Kidney epithelial cell (primary cell): ENCODE measurements at places on chromosomes 5 and 9.
A peak's percentile ranks its signal among the peaks of the same experiment; 100 is the strongest.

DNA sequence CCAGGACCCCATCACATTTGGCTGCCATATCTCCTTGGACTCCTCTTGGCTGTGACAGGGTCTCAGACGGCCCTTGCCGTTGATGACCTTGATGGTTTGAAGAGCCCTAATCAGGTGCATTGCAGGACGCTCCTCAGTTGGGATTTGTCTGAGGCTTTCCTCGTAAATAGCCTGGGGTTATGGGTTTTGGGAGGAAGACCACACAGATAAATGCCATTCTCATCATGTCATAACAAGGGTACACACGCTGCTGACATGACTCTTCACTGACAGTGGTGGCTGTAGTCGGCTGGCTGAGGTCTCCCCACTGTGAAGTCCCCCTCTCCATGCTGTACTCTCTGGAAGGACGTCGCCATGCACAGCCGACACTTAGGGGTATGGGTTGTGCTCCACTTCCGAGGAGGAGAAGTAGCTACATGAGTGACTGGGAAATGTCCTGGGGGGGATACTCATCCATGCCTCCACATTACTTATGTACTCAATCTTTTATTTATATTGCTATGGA lies 42.9 kb upstream of the SPTLC1 start:
- DNase-seq: no peak

DNA sequence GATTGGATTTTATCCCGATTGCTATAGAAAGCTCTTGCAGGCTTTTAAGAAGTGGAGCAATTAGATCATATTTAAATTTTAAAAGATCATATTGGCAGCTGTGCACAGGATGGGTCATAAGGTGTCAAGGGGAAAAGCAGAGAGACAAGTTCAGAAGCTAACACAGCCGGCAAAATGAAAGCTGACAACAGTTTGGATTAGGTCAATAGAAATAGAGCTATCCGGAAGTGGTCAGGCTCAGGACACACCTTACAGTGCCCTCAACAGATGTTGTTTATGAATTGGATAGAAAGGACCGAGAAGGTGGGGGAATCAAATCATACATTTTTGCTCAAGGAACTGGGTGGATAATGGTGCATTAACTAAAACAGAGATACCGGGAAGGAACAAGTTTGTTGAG lies 46.3 kb upstream of the MARCHF11 start:
- DNase-seq: no peak

DNA sequence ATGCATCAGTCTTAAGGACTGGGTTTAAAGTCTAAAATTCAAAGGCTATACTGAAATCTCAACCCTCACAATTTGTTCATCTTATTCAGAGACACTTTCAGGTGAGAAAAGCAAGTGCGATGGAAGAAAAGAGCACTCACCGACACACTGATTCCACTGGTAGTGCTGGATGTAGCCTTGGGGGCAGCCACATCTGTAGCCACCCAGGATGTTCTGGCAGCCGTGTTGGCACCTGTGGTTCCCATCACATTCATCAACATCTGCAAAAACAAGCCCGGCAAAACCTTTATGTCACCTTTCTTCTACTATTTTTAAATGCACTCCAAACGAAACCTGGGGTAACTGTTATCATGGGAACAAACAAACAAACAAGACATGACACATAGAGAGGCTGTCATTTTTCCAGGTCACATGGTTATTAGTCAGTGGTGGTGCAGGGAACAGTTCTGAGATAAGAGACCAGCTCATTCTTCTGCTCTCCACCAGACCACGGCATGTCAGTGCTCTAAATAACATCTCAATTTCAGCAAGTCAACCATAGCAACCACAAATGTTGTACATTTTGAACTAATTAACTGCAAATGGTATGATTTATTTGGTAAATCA lies 188.4 kb downstream of the SLC12A2 start:
- DNase-seq: peak; percentile 37

- no peak for DNase-seq
Observed at GRCh38 chr5:121967187-121967586, 5.4 kb downstream of the SRFBP1 start.

DNA sequence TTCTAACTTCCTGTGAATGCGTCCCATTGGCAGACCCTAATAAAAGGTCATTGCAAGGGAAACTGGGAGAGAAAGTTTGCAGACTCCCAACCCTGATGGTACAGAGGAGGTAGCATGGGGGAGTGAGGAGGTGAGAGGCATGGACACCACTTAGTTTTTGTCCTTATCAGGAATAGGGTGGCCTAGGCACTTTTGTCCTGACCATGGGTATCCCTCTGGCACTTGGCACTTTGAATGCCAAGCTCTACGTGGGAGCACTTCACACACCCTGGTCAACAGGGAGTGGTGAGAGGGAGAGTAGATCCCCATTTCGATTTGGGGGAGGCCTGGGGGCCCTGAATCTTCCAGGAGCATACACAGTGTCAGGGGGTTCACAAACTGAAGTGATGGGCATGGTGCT lies 75.6 kb upstream of the SH3PXD2B start:
- DNase-seq: no peak

GRCh38 chr5:139134906-139135305 lies 63.3 kb downstream of the SIL1 start:
- no peak for DNase-seq

- no peak for DNase-seq
Observed at GRCh38 chr9:77018969-77019235, 553 bp upstream of the FOXB2 start.

- DNase-seq: no peak
Observed at GRCh38 chr9:33311953-33312352, 21.6 kb downstream of the NFX1 start.

DNA sequence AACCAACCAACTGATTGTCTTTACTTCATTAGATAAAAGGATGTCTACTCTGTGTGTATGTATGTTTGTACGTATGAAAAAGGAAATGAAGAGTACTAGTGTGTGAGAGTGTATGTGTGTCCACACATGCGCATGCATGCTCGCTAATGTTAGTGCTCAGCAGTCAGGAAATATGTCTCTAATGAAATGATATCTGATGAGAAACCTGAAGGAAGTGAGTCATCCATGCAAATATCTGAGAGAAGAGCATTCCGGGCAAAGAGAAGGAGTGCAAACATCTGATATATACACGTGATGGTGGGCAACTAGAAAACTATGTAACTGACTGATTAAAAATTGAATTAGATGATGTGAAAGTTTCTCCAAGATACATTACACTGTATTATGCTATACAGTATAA lies 29.6 kb upstream of the UGCG start:
- DNase-seq: no peak

DNA sequence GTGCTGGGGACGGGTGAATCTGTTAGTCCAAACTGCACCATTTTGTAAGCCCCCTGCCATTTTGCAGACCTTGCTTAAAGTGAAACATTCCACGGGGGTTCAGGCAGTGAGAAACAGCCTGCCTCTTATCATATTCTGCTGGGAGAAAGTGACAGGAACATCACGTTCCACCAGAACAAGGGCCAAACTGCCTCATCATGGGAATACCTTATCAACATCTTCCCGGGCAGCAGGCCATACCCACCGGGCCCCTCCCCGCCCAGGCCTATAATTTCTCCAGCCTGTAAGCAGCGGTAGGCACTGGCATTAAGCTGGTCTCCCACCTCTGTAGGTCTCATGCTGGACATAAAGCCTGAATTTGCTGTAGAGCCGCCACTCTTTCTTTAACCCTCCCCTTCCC lies 1.5 kb upstream of the CFAP77 start:
- DNase-seq: no peak

DNA sequence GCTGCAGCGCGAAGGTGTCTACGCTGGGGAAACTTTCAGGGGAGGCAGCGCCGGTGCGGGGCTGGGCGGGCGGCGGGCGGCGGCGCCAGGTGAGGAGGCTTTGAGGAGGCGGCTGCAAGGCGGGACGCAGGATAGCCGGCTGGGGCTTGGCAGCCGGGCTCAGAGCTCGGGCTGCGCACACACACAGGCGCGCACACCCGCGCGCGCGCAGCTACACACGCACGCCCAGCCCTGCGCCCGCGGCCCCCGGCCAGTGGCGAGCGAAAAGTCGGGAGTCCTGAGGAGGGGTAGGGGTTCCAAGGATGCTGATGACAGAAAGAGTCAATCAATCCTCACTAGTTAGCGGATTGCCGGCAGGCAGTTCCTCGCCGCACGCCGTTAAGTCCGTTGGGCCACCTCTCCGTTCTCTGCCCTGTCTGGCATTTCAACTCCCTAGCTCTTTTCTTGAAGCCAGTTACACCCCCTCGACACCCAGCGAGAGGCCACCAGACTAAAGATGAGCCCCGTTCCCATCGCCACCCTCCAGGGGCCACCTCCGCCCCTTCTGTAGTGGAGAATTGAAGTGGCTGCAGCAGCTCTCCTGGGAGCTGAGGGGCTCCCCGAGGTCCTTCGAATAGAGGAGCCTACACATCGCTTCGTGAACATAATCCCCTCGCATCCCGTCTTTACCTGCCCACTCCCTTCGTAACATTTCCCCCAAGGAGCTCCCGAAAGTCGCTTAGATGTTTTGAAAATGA lies 1640.3 kb upstream of the C9orf72 start:
- no peak for DNase-seq

- DNase-seq: no peak
Observed at GRCh38 chr5:123814801-123815470, 303.0 kb downstream of the CSNK1G3 start.

- peak; percentile 91 for DNase-seq
Observed at GRCh38 chr5:139651853-139652787, 4.0 kb downstream of the CXXC5 start.

GRCh38 chr5:154107010-154107409 lies 68.2 kb downstream of the MFAP3 start:
- no peak for DNase-seq

GRCh38 chr5:119285070-119285916 lies 70.5 kb upstream of the TNFAIP8 start:
- DNase-seq: no peak

GRCh38 chr5:176405656-176406435 lies 10.5 kb downstream of the CLTB start:
- DNase-seq: no peak

DNA sequence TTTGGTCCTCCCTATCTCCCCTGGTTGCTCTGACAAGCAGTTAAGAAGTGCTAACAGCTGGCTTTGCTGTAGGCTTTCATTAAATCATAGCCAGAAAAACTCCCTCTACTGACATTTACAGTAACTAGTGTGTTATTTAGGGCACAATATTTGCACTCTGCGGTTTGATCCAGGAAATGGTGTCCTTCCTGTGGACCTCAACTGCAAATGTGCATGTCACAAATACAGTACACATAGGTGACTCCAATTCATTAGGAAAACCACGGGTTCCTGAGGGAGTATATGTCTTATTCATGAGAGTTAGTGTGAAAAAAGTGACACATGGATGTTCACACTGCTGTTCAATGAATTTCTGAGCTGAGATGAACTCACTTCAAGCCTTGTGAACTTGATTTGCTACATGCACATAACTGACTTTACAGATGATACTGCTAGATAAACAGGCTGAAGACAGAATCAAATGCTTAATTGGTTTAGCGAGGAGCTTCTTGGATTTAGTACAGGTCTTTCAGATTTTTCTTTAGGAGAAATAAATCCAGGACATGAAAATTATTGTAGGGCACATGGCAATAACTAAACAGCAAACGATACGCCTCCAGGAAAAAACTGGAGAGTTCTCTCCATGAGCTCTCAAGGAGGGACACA lies 281.5 kb downstream of the EFNA5 start:
- DNase-seq: no peak

- no peak for DNase-seq
Observed at GRCh38 chr5:33338336-33339110, 102.2 kb upstream of the TARS1 start.

DNA sequence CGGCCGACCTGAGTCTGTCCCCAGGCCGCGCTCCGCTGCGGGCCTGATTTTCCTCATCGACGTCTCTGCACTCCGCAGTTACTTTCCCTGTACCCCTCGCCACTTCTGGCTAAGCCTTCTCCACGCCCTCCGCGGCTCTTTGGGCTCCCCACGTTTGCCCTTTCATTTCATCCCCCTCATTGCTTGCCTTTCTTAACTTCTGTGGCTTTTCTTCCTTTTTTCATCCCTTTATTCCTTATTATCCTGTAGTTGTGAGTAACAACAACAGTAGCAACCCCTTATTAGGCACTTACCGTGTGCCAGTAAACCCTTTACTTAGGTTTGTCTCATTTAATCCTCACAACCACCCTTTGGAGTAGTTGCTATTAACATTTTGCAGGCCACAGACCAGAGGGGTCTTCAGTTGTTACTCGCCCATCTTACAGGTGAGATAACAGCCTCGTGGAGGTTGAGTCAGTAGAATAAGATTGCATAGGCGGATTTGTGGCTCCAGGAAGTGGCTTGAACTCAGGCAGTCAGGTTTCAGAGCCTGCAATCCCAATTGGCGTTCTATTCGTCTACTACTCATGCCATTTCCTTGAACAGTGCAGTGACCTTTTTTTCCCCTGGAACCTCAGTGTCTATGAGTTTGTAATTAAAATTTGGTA lies 724 bp downstream of the TCERG1 start:
- DNase-seq: no peak

- DNase-seq: no peak
Observed at GRCh38 chr5:124866355-124867136, 120.1 kb upstream of the ZNF608 start.

- no peak for DNase-seq
Observed at GRCh38 chr5:123124859-123125595, 36.0 kb downstream of the PRDM6 start.

DNA sequence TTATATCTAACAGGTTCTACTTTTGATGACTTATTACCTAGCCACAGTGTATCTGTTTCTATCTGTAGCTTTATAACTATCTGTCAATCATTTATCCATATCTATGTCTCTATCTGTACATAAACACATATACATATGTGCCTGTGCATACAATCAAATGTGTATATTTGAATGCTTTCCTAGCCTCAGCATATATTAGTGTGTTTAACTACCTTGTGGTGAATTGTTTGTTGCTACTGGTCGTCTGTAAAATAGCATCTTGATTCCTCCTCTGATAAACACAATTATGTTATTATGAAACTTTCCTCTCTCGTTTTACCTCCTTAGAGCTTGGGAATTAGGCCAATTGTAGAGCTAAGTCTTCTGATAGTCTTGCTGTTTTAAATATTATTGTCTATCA lies 44.4 kb downstream of the PARP8 start:
- DNase-seq: no peak

DNA sequence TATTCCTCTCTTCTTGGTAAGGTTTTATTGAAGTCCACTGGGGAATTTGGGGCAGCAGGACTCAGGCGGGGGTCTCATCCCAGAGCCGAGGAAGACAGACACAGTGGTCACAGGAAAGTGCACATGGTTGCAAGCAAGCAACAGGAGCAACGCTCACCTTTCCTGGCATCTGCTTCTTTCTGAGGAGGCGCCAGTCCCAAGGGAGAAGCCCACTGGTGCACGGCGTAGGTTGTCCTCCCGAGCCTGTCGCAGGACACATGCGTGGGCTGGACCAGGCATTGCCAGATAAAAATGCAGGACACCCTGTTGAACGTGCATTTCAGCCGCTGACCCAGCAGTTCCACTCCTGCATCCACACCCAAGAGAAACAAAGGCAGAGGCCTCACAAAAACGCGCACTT lies 72.4 kb upstream of the OLFM1 start:
- DNase-seq: no peak

- DNase-seq: no peak
Observed at GRCh38 chr9:98379572-98379971, 124.1 kb upstream of the TBC1D2 start.

- DNase-seq: peak; percentile 59
Observed at GRCh38 chr5:44842496-44843282, 33.9 kb downstream of the MRPS30 start.

GRCh38 chr9:77304543-77304942 lies 127.2 kb downstream of the VPS13A start:
- no peak for DNase-seq

- no peak for DNase-seq
Observed at GRCh38 chr5:135127439-135128240, 93.6 kb upstream of the PITX1 start.

- DNase-seq: no peak
Observed at GRCh38 chr9:91118704-91119025, 243.1 kb downstream of the AUH start.
